ENCODE measurements at places on chromosomes 2 and 18.

GRCh38 chr18:30889519-30890301, 152.8 kb downstream of the DSC3 start:
- peak; percentile 0 for DNase-seq

DNA sequence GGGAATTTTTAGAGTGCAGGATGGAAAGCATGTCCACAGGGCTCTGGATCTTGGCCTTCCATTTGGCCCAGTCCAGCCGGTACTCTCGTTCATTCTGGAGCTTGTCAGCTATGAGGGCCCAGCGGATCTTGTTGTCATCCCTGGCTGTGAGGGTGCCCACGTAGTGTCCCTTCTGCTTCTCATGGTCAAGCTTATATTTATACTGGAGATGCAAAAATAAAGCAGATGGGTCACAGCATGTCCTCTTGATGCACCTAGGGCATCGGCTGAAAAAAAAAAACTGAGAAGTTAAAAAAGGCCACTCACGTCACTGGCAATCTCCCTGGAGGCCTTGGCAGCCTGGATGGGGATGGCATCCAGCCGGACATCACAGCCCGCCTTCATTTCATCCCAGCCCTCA, 160.5 kb downstream of the RIF1 start:
- no peak for DNase-seq

DNA sequence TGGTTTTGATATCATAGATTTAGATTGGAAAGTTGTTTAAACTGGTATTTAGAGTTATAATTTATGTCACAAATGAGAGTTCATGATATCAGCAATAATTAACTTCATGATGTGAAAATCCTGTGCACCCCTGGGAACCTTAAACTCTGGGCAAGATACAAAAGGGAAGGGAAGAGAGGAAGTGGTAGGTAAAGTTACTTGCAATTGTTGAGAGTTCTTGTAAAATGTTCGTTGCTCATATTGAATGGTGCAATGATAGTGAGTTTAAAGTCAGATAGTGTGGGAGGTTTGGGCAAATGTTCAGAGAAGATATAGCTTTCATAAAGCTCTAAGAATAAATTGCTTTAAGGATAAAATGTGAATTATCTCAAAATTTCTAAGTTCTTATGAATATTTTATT, 75.4 kb downstream of the SP110 start:
- DNase-seq, result no peak

- DNase-seq, result no peak
Measured at GRCh38 chr18:63883617-63884016, 3.9 kb upstream of the SERPINB2 start.

GRCh38 chr18:61908661-61909060, 15.9 kb upstream of the RNF152 start:
- DNase-seq, result no peak

DNA sequence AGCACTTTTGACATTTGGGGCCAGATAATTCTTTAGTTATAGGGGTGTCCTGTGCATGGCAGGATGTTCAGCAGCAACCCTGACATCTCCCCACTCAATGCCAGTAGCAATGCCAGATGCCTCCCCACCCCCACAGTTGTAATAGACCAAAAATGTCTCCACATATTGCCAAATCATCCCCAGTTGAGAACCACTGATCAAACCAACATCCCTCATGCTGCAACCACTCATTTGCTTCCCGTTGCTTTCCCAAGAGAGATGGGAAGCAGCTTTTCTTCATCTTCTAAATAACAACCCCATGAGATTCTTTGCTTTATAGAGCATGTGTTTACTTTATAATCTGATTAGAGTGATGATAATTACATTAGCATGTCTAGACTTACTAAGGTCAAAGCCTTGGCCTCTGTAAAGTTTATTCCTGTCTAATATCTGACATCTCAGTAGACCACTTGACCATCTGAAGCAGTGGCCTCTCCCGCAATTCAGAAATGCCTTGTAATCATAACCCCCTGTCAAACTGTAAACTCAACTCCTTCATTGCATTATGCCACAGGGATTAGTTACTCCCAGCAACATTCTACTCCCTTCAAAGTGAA, 28.7 kb upstream of the C1D start:
- no peak for DNase-seq

DNA sequence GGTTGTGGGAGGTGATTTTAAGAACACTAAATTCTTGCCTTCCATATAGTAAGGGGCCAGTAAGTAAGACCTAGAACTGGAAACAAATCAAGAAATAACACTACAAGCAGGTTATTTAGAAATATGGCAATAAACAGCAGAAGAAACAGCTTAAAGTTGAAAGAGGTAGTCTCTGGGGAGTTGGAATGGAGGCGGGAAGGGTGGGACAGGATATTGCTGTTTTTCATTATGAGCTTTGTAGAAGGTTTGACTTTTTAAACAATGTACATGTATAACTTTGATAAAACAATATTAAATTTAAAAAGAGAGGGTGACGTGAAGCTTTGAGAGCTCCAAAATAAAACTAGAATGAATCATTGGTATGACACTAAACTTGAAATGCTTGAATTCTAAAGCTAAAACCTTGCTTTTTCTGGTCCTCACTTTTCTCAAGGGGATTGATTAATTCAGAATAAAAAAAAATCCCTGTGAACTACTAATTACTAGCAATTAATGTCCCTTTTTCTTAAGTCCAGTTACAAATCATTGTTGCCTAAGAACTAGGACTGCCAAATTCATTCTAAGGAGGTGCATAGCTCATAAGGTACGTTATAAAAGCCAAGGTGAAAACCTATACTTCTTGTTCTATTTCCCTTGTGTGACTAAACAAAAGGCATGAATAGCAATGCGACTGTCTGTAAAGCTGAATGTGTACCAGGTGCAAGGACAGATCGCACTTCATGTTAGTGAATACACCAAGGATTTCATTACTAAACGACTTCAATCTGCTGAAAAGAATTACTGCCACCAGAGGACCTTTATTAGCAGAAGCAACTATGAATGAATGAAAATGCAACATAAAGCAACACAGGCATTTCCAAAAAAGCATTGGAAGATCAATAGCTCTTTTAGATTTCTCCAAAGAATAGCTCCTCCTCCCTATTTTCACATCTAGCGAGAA, 177.5 kb downstream of the RBM43 start:
- no peak for DNase-seq

GRCh38 chr2:43117521-43118143, 108.8 kb downstream of the ZFP36L2 start:
- DNase-seq, result no peak

- no peak for DNase-seq
Measured at GRCh38 chr18:23852236-23853045, 162.1 kb upstream of the TTC39C start.

DNA sequence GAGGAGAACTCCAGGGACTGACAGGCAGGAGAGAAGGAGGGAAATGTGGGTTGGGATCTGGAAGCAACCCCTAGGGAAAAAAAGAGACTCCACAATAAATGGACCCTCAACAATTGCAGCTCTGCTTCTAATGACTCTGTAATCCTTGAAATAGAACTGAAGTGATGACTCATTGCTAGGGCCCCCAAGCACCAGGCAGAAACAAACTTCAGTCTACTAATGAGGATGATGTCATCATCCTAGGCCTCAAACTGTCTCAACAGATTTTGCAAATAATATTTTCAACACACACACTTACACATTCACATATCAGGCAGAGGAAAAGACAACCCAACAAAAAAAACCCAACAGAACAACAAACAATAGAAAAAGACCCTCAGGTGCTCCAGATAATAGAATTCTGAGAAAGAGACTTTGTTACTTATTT, 143.3 kb downstream of the HDAC4 start:
- peak; percentile 83 for DNase-seq

DNA sequence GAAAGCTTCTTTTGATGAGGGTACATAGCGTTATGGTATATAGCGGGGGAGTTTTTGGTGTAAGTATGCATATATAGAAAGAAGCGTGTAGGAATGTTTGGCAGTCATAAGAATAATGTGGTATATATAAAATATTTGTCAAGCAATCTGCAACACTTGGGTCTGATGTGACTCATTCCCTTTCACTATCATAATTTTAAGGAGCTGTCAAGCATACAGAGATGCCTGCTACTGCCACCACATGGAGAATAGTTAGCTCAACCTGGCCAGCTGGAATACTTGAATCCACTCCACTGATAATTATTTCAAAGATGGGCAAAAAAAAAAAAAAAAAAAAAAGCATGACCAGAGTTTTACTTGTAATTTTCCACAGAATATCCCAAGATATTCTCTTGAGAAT, 559.8 kb upstream of the REG3G start:
- DNase-seq, result no peak

DNA sequence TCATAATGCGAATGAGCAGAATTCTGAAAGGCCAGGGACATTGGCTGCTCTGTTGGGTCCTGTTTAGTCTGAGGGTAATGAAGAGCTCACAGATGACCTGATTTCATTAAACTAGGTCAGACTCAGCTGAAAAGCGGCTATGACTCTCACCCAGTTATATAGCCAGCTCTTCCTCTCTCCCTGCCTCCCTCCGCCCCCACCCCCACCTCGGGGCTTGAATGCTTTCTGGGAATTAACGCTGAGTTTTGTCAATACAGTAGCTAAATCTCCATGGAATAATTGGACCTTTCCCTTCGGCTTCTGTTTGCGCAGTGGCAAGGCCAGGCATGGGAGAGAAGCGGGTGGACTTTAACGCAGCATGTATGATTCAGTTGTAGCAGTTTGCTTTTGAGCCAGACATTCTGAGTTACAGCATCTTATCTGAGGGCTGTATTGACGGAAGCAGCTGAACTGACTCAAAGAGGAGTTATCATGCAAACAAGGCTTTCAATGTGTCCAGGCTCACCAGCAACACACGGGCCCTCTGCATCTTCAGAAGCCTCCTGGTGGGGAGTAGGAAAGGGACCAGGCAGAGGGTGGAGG, 110.6 kb downstream of the MYCN start:
- no peak for DNase-seq

DNA sequence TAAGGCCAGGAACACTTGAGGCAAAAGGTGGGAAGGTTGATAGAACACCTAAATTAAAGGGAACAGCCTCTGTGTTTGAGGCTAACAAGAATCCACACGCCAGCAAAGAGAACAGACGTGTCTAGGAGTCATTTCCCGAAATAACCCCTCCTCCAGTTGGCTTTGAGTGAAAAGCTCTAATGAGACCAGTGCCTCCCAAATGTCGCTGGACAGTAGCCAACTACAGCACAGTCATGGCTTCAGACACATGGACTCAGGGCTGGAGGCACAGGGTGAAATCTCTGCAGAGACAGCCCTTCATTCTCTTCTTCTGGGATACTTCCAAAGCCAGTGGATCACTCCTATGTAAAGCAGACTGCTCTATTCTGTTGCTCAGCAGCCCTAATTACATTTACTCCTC, 49.6 kb downstream of the SOWAHC start:
- DNase-seq, result no peak

DNA sequence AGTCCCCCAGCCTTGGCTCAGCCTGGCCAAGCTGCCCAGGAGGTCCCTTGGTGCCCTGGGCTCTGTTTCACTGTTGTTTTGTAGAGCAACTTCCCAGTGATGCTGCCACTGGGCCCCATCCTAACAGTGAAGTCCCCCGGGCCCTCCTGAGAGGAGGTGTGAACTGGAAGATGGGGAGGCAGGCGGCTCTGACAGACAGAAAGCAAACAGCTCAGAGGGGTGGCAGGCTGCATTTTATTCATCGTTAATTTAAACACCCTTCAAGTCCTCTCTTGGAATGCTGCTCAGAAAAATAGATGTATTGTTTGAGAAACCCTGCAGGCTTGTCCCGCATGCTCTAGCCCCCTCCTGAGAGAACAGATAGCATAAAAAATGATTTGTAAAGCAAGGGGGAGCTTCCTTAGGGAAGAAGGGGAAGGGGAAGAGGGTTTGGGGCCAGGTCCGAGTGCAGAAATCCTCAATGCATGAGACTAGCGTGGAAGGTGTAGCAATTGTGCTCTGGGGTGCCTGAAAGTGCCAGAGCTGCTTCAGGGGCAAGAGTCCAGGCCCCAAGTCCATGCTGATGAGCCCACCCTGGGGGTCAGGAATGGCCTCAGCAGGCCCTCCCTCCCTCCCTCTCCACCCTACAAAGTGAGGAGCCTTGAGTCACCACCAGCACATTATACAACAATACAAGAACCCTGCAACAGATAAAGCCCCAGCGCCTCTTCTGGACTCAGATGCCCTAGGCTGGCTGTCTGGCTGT, 113.6 kb downstream of the MSH2 start:
- DNase-seq, result no peak

- DNase-seq, result no peak
Measured at GRCh38 chr2:74238879-74239278, 40.5 kb downstream of the MTHFD2 start.

GRCh38 chr2:54894467-54894866, 155.8 kb downstream of the RTN4 start:
- no peak for DNase-seq

- DNase-seq, result no peak
Measured at GRCh38 chr2:40363231-40363630, 88.7 kb downstream of the SLC8A1 start.

GRCh38 chr2:63649829-63650228, 61.1 kb downstream of the MDH1 start:
- DNase-seq, result no peak

GRCh38 chr2:164593541-164593940, 27.7 kb downstream of the GRB14 start:
- DNase-seq, result no peak

GRCh38 chr2:64338910-64339500, 115.0 kb upstream of the LGALSL start:
- DNase-seq, result peak; percentile 49

DNA sequence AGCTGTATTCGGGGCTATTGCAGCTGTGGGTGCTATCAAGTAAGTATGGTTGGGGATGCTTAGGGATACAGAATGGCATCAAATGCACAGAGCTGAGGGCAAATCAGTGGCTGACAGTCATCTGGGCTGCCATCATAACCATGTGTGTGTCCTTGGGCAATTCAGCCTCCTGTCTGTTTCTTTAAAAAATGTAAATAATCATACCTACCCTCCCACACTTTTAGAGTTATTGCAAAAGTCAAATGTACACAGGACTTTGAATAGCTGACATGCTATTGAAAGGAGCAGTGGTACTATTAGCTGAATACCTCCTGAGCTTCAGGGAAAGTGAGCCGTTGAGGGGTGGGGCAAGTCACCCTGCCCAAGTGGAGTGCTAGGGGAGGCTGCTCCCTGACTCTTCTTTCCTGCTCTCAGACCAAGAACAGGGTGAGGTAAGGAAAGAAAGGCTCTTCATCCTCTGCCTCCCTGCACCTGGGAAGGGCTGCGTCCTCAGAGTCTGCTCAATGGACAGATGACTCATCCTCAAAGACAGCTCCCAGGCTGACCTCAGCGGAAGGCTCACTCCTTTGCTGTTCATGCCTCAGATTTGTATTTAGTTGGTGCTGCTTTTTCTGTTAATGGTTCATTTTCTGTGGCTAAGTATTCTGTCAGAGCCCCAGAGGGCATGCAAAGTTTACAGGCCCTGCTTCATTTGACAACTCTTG, 54.9 kb upstream of the BZW1 start:
- DNase-seq, result no peak

DNA sequence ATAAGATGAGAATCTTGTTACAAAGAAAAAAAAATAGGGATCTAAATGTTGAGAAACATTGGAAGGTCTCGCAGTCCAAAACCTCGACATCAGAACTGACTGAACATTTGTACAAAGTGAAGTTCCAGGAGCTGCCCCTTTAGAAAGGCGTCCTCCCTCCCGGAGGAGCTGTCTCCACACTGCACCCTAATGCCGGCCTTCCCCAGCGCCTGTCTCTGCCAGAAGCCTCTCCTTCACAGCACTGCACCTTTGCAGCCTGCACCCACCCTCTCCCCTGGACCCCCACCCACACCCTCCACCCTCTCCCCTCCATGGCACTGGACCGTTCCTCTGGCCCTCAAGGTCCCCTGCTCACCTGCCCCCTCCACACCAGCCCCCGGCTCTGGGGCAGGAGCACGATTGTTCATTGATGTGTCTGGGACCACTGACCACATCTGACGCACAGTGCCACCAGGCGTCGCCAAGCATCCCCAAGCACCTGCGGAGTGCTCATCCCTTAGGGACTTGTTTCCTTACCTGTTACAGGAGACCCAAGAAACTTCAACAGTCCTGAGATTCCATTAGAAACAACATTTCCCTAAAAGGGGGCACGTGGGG, 90.3 kb upstream of the SNTG2 start:
- DNase-seq, result peak; percentile 37
